ENCODE measurements at places on chromosomes 5 and 9.

DNA sequence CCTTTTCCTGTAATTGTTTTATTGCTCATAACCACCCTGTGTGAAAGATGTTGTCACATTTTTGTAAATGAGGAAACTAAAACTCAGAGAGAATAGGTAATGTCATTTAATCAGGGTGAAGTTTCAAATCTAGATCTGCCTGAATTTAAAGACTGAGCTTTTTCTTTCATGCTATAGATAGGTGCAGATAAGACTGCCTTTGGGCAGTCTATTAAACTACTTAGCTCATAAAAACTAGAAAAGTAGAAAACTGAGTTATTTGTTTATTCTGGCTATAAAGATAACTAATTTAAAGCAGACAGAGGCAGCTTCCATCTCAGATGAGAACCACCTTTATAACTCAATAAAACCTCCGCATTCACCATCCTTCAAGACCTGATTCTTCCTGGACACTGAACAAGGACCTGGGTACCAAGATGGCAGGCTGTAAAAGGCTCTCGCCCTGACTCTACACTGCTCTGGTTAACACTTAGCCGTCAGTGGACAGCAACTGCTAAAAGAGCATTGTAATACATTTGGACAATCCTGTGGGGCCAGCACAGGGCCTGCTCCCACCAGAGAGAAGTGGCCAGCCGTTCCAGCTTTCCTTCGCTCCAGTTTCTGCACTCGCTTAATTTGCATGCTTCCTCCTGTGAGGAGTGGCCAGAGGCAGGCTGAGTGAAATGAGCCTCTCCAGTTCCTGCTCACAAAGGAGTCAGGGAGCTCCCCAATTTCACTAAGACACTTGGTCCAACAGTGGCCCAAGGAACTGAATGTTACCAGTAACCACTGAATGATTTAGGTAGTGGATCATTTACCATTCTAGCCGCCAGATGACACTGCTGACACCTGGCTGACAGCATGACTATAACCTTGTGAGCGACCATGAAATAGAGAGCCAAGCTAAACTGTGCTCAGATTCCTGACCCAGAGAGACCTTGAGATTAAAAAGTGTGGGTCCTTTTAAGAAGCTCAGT is 566.4 kb downstream of the EFNA5 start:
- DNase-seq: no peak

GRCh38 chr9:265209-265870 is 50.7 kb downstream of the DOCK8 start:
- no peak for DNase-seq

GRCh38 chr9:104971511-104971910 is 43.6 kb upstream of the ABCA1 start:
- DNase-seq: no peak

GRCh38 chr5:178247481-178248456 is 15.2 kb upstream of the PHYKPL start:
- DNase-seq: peak; percentile 37

DNA sequence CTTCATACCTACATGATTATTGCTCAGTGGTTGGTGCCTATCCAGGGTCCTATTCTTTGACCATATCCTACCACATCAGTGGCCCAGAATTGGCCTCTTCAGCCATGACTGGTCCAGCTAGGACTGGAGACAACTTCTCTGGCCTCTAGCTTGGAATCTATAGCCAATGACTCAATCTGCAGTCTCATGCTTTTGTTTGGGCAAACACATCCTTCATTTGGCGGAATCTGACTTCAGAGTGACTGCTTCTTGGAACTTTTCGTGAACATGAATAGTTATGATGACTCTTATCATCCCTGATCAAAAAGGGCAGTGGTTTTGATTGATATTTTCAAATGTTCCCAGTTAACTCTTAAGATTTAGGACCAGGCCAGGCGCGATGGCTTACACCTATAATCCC is 134.1 kb downstream of the PAPPA start:
- no peak for DNase-seq

- DNase-seq: no peak
These were observed 546.9 kb upstream of the C9orf72 start for GRCh38 chr9:28120184-28120583.

GRCh38 chr5:179804555-179804947 is 2.1 kb downstream of the MGAT4B start:
- no peak for DNase-seq

DNA sequence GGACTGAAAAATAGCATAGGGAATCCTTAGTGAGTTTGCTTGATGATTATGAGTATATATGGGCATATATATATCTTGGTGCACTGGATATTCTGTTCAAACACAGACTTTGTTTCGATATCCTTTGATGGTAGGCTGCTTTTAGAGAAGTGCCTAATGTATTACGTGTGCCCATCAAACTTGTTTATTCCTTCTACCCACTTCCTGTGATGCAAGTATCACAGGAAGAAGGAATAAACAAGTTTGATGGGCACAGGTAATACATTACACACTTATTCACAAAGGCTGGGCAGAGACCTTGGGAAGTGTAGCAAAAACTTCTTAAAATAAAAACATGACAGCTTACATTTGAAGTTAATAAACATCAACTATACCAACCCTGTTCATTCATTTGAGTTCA is 364.2 kb downstream of the CHSY3 start:
- DNase-seq: no peak

- DNase-seq: no peak
These were observed 207.5 kb downstream of the MELK start for GRCh38 chr9:36780186-36780585.

DNA sequence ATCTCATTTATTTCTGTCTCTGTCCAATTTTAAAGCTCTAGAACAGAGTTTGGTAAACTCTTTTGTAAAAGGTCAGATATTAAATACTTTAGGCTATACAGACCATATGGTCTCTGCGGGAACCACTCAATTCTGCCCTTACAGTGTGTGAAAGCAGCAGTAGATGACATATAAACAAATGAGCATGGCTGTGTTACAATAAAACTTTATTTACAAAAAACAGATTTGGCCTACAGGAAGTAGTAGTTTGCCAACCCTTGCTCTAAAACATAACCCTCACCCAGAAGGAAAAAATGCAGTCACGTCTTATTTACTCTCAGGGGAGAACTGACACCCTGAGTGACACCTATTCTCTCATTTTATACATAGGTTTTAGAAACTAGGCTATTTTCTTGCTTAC is 220.4 kb downstream of the DEPDC1B start:
- no peak for DNase-seq

- no peak for DNase-seq
These were observed 2.7 kb downstream of the ADAMTS2 start for GRCh38 chr5:179342577-179342976.

GRCh38 chr5:133941456-133942196 is 26.8 kb downstream of the C5orf15 start:
- DNase-seq: no peak

DNA sequence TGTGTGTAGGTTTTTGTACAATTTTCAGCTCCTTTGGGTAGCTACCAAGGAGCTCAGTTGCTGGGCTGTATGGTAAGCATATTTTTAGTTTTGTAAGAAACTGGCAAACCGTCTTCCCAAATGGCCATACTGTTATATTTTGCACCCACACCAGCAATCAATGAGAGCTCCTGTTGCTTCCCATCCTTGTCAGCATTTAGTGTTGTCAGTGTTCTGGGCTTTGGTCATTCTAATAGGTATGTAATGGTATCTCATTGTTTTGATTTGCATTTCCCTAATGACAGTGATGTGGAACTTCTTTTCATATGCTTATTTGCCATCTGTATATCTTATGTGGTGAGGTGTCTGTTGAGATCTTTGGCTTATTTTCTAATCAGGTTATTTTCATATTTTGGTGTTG is 320.1 kb downstream of the MLLT3 start:
- no peak for DNase-seq

DNA sequence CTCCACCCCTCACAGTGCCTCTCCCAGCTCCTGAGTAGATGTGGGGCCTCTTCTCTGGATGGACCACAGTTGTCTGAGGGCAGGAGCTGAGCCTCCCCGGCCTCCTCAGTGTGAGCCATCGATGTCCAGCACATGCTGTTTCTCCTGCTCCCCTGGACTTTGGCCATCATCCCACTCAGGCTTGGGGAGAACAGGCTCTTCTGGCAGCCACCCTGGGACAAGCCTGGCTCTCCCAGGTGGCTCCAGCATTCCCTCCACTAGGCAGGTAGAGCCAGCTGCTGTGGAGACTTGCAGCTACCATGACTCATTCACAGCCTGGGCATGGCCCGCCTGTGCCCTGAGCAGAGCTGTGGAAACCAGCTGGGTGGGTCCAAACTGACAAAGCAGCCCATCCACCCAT is 77.0 kb downstream of the CSNK1A1 start:
- DNase-seq: no peak

GRCh38 chr5:142245786-142246185 is 79.0 kb downstream of the SPRY4 start:
- no peak for DNase-seq

DNA sequence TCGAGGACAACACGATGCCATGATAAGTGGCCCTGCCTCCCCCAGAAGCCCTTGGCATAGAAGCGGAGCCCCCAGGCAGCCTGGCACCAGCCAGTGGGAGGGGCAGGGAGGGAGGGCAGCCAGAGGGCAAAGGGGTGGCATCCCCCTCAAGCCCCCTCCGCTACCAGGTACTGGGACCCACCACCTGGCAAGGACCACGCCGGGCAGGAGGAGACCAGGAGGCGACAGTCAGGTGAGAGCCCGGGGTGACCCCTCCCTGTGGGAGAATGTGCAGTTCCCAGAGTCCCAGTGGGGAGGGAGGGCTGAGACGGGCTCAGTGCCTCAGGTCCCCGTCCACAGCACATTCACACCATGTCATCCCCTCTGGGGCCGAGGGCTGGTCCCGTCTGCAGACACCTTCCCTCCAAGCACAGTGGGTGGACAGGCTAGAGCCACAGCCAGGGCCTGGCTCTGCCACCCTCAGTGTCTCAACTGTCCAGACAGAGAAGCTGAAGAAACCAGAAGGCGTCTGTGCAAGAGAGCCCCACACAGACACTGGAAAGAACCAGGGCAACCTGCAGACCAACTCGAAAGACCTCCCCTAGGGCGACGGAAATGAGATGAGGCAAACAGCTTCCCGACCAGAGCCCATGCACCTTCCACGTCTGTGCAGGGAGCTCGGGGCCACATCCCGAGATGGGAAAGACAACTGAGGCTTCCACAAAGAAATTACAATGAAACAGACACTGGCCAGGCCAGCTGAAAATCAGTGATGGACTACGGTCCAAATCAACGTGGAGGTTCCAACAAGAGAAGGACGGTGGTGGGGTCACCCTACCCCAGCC is 11.1 kb downstream of the BRD3 start:
- DNase-seq: no peak

DNA sequence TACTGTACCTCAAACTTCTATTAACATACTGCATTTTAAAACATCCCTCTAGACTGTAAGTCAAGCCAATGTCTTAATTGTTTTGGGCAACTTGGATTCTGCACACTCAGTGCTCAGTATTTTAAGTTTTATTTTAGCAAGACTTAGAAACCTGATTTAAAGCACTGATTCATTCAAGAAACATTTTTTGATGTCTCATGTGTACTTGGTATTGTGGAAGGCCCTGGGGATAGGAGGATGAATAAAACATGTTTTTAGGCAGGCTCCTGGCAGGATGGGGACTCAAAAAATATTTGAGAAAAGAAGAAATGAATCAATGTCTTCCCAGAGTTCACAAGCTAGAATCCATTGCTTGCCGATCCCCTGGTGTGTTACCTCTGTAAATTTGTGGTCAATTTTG is 334.0 kb upstream of the PUM3 start:
- DNase-seq: no peak

DNA sequence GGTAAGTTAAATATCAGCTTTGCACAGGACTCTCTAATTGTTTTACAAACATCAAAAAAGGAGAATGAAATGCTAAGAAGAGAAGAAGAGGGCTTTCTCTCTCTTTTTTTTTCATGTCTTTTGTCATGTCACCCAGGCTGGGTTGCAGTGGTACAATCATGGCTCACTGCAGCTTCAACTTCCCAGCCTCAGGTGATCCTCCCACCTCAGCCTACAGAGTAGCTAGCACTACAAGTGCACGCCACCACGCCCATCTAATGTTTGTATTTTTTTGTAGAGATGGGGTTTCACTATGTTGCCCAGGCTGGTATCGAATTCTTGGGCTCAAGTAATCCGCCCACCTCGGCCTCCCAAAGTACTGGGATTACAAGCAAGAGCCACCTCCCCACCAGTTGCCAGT is 18.6 kb downstream of the SERINC5 start:
- no peak for DNase-seq

- no peak for DNase-seq
These were observed 203.4 kb upstream of the SEMA6A start for GRCh38 chr5:116778032-116778431.

GRCh38 chr9:127277099-127277498 is 12.5 kb downstream of the GARNL3 start:
- no peak for DNase-seq

DNA sequence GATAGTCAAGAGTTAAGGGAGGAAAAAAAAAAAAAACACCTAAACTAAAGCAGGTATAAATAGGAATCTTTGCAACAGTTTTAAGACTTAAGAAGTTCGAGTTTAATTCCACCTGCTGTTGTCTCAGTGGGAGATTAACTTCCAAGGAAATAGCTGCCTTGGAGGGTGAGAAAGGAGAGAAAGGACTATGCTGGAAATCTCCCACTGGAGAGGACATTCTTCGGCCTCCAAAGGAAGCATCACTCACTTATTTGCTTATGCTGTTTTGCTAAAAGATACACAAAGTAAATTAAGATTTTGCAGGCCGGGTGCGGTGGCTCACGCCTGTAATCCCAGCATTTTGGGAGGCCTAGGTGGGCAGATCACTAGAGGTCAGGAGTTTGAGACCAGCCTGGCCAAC is 317.9 kb upstream of the MPDZ start:
- DNase-seq: no peak

- DNase-seq: no peak
These were observed 37.3 kb upstream of the TRIO start for GRCh38 chr5:14105718-14106410.

GRCh38 chr5:126369995-126370731 is 53.0 kb upstream of the GRAMD2B start:
- no peak for DNase-seq

GRCh38 chr5:9604416-9604815 is 25.7 kb downstream of the TAS2R1 start:
- no peak for DNase-seq

- peak; percentile 25 for DNase-seq
These were observed 1.3 kb upstream of the IL3 start for GRCh38 chr5:132059043-132059695.

DNA sequence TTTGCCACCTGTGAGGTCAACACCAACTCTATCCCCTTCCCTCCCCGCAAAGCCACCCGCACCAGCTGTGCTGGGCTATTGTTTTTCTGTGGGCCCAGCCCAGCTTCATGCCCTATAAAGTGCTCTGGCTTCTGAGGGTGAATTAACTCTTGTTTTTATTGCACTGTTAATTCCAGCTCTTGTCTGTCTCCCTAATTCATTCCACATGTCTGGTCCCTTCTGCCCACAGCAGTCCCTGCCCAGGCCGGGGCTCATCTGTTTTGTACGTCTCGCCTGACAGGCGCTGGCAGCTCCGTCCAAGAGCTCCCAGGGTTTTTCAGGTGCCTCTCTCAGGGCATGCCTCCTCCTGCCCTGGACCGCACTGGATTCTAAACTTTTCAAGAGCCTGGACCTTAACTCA is 118.9 kb downstream of the PDZD2 start:
- DNase-seq: no peak

Measured in activated gamma-delta T cell treated with Interleukin-2 at 50 U/mL for 16 hours (primary cell).